CD8-positive, alpha-beta T cell (primary cell): ENCODE measurements at places on chromosomes 16 and 17. TPM values are rescaled to one million over a fixed set of nuclear protein-coding genes. Genes with fewer than 3 reads are reported as not detected.

DNA sequence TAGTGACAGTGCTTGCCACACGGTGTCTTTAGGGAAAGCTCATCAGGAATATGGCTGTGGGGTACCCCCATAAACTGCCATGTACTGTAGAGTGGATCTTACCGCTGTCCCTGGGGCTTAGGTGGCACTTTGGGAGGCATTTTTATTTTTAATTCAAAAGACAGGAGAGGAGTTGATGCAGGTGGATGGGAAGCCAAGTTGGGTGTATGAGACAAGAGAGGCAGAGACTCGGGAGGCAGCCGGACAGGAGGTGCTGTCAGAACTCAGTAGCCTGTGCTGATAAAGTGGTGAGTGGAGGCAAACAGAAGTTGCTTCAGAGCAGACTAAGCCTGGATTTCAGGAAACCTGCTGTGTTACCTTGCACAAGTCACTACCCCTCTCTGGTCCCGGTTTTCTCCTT is 185.9 kb downstream of the TMEM132E start:
- no peak for DNase-seq

GRCh38 chr16:19196871-19197270 is 28.8 kb downstream of the SYT17 start:
- DNase-seq: no peak

DNA sequence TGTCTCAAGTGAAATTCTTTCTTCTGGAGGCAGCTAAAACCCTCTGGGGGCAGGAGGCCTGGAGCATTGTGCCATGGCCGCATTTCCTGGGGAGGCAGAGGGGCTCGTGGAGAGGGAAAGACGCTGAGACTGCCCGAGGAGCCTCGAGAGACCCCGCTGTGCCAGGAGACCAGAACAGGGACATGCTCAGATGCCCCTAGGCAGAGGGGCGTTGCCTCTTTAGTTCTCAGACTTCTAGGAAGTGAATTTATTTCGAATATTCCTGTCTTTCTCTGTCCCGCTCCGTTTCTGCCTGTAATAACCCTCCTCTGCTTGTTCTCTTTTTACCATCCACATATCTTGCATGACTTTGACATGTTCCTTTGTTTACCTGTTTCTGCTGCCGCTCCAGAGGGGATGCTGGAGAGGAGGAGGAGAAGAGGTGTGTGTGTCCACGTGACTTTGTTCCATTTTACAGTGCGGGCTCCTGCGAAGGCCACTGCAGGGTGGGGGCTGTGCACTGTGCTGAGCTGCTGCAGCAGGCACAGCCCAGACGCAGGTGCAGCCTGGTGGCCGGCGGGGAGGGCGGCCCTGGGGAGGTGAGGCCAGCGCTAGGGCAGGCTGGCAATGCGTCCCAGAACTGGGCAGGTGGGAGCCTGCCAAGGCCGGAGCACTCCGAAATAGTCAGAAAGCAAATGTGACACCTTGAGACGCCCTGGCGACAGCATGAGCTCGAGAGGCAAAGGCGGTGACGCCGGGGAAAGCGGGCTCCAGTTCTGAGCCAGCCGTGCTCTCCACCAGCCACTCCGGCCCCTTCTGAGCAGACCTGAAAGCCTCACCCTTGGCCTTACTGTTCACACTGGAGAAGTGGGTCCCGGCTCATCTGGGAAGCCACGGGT is 29.9 kb downstream of the CIBAR2 start:
- no peak for DNase-seq

RAD51C gene
- 10.7 TPM for total RNA-seq

DNA sequence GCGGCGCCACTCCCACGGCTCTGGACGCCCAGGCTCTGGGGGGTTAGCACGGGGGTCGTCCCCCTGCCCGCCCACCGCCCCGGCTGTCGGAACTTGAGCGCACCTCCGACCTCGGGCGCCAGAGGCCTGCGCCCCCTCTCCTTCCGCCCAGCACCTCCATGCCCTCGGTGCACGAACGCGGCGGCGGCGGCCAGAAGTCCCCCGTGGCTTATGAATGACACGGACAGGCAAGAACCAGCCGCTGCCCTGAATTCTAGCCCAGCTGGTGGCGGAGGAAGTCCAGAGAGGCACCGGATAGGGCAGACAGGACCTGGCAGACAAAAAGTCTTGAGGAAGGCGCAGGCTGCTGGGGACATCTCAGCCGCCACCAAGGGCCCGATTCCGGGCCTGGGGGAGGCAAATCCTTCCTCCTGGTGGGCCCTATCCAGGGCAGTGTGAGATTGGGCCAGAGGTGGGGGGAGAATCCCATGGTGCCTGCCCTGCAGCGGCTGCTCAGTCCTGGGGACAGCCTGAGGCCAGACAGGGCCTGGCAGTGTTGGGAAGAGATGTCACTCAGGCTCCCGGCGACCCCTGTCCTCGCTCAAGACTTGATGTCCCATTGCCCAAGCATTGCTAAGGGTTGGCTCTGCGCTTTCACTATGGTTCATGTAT is 897 bp upstream of the CYGB start:
- no peak for DNase-seq

DNA sequence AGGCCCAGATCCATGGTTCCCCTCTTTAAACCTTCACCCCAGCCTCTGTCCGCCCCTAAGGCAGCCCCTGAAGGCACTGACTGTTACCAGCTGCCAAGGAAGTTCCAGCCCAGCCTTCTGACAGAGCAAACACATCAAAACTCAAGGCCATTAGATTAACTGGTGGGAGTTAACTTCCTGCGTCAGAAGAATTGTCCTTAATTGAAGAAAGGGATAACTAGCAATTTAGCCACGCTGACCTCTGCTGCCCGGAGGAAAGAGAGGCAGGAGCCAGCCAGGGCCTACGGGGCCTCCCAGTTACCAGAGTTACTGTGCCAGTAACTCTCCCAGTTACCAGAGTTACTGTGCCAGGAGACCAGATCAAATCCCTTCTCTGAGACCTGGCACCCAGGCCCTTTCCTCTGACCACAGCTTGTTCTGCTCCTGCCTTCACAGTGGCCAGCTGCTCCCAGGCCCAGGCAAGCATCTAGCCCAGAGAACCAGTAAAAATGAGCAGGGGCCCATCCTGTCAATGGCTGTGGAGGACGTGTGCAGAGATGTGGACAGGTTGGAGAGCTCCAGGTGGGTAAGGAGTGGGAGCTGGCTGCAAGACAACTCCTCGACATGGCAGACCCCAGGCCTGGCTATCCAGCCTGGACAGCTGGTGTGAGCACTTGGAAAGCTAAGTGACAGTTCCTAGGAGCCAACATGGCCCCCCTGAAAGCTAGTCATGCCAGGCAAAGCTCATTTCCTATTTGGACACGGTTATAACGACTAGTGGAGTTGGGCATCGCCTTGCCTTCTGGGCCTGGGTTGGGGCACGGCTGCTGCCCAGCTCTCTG is 2.8 kb upstream of the PITPNM3 start:
- DNase-seq: no peak

DNA sequence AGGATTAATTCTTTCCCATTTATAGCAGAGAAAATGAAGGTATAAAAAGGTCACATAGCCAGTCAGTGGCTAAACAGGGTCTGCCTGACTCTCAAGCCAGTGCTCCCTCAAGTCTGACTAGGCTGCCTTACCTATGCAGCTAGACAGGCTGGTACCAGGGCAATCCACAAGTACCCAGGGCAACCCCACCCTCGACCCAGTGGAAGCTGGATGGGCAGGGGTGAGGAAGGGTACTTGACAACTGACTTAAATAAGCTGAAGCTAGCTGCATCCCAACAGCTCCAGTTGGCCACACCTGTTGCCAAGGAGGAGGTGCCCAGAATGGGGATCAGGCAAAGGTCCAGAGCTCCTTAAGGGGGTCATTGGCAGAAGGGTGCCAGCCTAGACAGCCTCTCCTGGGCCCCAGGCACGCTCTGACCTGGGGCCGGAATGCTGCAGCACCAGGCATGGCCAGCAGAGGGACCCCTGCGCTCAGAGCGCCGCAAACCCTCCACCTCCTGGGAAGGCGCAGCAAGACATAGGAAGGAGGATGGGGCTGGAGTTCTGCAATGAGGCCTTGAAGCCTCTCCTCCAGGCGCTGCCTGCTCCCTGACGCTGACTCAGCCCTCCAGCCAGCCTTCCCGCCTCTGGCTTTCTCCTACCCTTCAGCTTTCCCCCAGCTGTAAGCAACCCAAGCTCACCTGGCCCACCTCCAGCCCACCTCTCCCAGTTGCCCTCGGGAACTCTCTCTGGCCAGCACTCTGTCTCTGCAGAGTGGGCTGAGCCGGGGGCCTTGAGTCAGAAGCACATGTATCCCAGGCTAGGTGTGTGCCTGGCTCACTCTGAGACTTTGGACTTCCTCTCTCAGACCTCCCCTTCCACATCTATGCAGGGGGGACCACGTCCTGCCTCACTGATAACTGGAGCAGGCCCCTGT is 28.8 kb downstream of the MPP2 start:
- peak; percentile 72 for DNase-seq

DNA sequence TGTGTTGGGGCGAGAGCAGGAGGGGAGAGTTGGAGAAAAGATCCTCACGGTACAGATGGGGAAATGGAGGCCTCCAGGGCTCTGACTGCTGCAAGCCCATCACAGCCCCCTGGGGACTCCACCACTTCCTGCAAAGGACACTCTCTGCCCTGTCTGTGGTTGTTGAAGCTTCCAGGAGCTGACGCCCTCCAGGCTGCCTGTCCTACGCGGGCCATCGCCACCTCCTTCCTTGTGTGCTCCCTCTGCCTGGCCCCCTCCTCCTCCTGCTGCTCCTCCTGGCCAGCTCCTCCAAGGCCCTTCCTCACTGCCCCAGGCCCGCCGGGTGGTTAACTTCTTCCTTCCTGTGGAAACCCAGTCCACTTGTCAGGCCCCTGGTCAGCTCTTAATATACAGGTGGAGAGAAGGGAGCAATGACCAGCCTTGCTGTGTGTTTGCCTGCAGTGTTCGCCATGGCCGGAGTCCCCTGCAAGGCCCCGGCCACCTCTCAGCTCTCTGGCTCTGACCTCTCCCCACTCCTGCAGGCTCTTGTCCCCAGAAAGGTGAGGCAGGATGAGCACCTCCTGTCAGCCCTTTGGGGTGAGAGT is 18.4 kb upstream of the STAC2 start:
- DNase-seq: no peak

TAT gene
- not detected for total RNA-seq
